ENCODE measurements at places on chromosomes 2 and 18.

- DNase-seq: no peak
Measured at GRCh38 chr18:5167831-5168230, 29.2 kb downstream of the AKAIN1 start.

DNA sequence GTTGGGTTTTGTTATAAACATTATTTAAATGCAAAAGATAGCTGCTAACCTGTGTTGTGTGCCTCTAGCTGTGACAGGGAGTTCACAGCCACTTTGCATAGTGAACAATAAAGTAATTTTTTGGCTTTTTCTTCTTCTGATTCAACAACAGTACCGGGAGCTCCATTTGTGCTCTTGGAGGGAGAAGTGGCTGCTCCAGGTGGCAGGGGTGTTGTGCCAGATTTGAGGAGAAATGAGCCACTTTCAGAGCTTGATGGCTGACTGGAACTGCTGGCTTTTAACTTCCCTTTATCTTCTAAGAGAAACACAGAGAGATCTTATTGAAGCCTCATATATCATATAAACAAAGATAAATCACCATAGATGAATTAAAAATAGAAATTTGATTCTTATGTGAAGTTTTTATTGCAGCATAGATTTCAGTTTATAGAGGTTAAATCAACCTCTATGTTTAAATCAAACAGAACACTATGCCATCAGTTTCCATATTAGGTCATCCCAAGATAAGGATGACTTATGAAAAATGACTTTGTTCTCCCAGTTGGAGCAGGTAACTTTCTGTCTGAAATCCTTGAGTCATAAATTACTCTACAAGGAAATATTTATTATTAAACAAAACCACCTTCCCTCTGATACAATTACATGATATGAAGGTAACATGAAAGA lies 182.0 kb upstream of the SESTD1 start:
- no peak for DNase-seq

DNA sequence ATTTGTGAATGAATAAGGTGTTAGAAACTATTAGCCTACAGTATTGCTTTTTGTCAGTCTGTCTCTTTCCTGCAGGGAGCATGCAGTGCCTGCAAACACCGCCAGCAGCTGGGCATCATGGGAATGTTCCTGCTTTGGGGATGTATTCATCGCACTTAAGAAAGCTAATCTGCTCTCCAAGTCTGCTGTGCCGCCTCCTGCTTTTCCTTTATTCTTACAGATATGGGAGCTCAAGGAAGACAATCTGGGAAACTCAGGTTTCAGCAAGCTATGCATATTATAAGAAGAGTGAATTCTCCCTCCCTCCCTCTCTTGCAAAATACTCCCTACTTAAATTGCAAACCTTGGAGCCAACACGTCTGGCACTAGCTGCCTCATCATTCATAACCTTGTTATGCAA lies 479.2 kb upstream of the ACVR2A start:
- DNase-seq: no peak

- no peak for DNase-seq
Measured at GRCh38 chr2:166957686-166958085, 69.4 kb downstream of the XIRP2 start.

DNA sequence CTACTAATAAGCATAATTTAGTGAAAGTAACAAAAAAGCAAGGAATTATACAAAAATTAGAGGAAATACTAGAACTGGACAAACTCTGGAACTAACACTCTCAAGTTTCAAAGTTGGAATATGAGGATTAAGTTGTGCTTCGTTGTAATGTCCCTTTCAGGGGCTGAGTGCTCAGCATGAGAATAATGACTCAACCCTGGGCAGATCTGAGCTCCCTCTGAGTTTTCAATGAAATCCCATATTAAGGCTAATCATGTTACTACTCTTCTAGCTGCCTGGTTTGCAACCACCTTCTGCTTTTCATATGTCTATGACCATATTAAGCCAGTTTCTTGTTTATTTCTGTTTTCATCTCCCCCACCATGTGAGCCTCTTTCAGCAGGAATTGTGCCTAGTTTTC lies 274.9 kb upstream of the LRRTM4 start:
- DNase-seq: no peak

DNA sequence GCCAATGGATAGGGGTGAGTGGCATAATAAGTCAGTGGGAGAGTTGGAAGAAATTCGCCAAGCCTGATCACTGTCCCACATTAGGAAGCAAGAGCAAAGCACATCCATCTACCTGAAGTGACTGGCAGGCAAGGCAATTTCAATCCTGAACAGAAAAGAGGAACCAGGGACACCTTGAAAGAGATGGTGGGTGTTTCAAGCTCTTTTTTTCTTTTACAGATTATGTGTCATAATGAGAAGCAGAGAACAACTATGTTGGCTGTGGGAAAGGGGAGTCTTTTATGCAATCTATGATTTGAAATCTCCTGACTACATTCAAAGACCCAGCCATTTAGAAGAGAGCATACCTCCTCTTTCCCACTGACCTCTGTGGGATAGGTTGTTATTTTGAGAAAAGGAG lies 63.5 kb downstream of the TGIF1 start:
- DNase-seq: no peak

DNA sequence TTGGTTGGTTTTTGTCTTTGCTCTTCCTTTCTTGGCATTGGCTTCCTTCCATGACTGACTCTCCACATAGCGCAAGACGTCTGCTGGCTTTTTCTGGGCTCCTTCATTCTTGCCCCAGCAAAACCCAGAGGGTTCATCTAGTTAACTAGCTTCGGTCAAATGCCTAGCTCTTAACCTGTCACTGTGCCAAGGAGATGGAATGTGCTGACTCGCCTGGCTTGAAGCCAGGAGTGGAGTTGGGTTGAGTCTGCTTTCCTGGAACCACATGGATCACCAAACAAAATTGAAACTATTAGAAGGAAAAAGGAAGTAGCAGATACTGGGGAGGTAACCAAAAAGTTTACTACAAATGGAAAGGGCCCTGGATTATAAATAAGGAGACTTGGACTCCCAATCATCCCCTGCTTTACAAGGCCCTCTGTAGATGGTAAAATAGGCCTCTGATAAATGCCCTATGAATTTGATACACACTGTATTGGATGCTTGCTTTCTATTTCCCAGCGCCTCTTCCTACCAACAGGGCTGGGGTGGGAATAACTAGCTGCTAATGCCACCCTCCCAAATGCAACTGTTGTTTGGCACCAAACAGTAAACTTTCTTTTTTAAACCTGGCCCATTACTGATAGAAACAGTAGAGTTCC lies 11.3 kb downstream of the MALT1 start:
- no peak for DNase-seq

DNA sequence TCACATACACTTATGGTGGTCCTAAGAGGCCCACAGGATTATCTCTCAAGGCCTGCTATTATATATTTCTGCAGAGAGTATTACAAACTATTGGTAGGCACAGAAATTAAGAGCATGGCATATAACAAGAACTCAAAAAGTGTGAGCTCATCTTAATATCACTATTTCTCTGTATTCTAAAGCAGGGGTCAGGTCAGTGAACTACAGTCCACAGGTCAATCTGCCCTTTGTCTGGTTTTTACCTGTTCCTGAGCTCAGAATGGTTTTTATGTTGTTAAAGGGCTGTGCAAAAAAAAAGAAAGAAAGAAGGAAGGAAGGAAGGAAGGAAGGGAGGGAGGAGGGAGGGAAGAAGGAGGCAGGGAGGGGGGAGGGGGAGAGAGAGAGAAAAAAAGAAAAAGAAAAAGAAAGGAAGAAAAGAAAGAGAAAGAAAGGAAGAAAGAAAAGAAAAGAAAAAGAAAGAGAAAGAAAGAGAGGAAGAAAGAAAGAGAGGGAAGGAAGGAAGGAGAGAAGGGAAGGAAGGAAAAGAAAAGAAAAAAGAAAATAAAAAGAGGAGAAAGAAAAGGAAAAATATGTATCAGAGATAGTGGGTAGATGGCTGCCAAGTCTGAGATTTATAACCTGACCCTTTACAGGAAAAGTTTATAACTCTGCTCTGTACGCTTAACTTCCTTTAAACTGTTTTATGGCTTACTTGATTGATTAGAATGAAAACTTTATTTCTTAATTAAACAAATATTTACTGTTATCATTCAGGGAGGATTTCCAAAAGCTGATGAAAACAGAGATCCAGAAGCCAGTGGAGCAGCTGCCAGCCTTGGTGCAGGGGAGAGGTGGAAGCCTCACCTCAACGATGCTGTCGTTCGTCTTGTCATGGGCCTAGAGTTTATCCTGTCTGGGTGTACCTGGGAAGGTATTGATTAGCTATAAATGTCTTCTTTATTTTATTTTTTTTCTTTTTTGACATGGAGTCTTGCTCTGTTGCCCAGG lies 11.2 kb upstream of the SCYGR1 start:
- DNase-seq: no peak

- no peak for DNase-seq
Measured at GRCh38 chr2:175793648-175794047, 208.4 kb downstream of the LNPK start.

- no peak for DNase-seq
Measured at GRCh38 chr2:62938126-62938525, 112.5 kb upstream of the OTX1 start.

- no peak for DNase-seq
Measured at GRCh38 chr18:62938487-62938886, 223.1 kb downstream of the PHLPP1 start.

- DNase-seq: no peak
Measured at GRCh38 chr2:106114166-106114565, 79.9 kb downstream of the UXS1 start.

GRCh38 chr2:138122891-138123290 lies 158.6 kb downstream of the HNMT start:
- DNase-seq: no peak

- DNase-seq: no peak
Measured at GRCh38 chr2:241821460-241822263, 12.7 kb downstream of the NEU4 start.

- DNase-seq: no peak
Measured at GRCh38 chr2:170341684-170342623, 164.0 kb downstream of the MYO3B start.

- DNase-seq: no peak
Measured at GRCh38 chr2:71417300-71418202, 35.8 kb upstream of the DYSF start.

GRCh38 chr2:114729026-114729425 lies 286.6 kb downstream of the DPP10 start:
- DNase-seq: no peak

GRCh38 chr2:46929612-46930011 lies 14.0 kb upstream of the MCFD2 start:
- no peak for DNase-seq

DNA sequence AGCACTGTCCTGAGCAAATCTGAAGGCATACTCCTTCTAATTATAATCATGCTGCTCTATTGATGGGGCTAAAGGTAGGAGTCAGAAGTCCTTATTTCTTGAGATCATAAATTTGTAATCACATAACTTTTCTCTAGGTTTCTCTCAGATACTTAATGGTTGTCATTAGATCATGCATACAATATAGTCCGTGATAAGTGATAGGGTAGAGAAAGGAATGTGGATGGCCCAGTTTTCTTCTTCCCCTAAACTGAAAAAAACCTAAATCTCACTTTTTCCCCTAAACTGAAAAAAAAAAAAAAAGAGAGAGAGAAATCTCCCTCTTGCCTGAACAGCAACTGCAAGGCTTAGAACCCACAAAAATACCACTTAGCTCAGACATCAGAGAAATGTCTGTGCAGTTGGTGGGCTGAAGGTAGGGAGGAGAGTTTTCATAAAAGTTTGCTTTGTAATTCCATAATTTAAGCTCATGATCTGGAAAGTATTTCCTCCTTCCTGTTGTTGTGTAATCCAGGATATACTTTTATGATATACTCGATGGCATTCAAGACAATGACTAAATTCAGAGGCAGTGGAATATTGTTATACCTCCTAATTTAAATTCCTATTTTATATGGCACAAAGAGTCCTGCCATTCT lies 79.3 kb upstream of the ITPRID2 start:
- DNase-seq: no peak

- DNase-seq: no peak
Measured at GRCh38 chr2:13578547-13578946, 861.8 kb downstream of the TRIB2 start.

- DNase-seq: no peak
Measured at GRCh38 chr2:183552716-183553115, 428.5 kb downstream of the NUP35 start.

DNA sequence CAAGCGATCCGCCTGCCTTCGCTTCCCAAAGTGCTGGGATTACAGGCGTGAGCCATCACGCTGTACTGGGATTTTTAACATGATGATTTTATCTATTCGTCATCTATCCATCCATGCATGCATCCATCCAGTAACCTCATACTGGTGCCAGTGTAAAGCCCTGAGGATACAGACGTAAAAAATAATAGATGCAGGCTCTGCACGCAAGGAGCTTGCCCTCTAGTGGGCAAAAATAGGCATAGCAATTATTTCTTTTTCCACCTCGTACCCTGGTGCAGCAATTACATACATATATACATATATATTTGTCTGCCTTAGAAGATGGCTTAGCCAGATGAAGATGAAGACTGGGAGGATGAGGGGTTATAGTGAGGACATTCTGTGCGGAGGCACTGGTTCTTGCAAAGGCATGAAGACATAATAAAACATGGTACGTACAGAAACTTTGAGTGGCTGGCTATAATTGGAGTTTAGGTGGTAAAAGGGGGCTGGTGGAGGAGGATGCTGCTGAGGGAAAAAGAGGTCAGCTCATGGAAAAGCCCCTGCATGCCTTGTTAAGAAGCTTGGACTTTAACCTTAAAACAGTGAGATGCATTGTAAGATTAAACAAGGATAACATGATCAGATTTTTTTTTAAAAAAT lies 19.6 kb upstream of the RPIA start:
- DNase-seq: no peak
